Suprapubic skin (tissue), 4 donors: ENCODE measurements at places on chromosomes 3 and 15. TPM values are rescaled to one million over a fixed set of nuclear protein-coding genes. Genes with fewer than 3 reads are reported as not detected.
A peak's percentile ranks its signal among the peaks of the same experiment; 100 is the strongest.

DNA sequence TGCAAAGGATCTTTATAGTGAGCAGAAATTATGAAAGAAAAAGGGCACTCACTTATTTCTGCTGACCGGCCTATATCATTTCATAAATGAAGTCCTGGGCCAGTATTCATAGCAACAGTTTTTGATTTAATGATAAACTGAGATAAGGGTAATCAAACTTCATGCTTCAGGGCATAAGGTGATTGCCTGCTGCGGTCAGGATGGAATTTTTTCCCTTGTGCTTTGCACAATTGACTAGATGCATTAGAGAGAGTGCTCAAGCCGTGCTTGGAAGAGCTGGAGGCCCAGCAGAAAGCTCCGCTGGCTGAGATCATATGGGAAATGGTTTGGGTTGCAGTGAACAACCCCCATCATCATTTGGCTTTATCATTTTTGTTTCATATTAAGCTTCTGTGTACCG, 10.4 kb downstream of the SEMA6D start:
- no peak for DNase-seq
- no peak overlapping the region for H3K27ac ChIP-seq
- no peaks in the 10 kb centered on the region for H3K27me3 ChIP-seq
- H3K36me3 ChIP-seq, result no peaks in the 10 kb centered on the region

The ESYT3 gene
- 39.0 TPM for total RNA-seq

DNA sequence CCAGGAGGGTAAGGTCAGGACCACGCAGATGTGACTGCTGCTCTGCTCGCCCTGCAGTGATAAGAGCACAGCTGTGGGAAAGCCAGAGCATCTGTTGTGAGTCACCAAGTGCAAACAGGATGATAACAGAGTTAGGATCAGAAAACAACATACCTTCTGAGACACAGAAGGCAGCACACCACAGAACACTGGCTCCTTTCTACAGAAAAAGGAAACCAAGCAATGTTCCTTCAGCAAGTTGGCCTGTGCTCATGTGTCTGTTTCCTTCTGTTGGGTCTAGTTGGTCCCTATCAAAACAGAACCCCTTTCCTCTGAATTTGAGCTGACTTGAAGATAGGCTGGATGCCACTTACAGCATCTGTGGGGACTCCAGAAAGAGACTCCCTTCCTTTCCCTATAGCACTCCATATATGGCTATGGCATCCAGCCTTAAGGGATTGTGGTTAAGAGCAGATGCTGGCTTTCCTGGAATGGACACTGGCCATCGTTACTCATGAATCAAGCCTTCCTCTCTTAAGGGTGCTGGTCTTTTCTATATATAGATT, 440.7 kb upstream of the THBS1 start:
- H3K4me3 ChIP-seq, result no peak overlapping the region
- H3K27ac ChIP-seq, result no peak overlapping the region
- no peak for DNase-seq
- H3K4me1 ChIP-seq, result no peaks in the 10 kb centered on the region
- H3K27me3 ChIP-seq, result no peaks in the 10 kb centered on the region
- no peaks in the 10 kb centered on the region for H3K36me3 ChIP-seq

The SLC15A2 gene
- 0.89 TPM for total RNA-seq

DNA sequence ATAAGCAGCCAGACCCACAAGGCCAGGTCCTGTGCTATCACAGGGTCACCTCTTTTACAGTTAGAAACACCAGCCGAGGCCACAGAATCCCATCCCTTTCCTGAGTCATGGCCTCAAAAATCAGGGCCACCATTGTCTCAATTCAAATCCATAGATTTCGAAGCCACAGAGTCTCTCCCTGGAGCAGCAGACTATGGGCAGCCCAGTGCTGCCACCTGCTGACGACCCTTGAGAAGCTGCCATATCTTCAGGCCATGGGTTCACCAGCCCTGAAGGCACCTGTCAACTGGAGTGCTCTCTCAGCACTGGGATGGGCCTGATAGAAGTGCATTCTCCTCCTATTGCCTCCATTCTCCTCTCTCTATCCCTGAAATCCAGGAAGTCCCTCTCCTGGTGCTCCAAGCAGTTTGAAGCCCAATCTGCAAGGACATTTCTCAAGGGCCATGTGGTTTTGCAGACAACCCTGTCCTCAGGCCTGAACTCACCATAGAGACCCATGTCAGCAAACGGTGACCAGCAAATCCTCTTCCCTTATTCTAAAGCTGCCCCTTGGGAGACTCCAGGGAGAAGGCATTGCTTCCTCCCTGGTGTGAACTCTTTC, 39.6 kb downstream of the TGM4 start:
- no peak overlapping the region for H3K27ac ChIP-seq
- no peak for DNase-seq
- H3K4me3 ChIP-seq, result no peak overlapping the region
- H3K36me3 ChIP-seq, result peaks cover 26% of the 10 kb centered on the region
- peaks cover 7% of the 10 kb centered on the region for H3K27me3 ChIP-seq

DNA sequence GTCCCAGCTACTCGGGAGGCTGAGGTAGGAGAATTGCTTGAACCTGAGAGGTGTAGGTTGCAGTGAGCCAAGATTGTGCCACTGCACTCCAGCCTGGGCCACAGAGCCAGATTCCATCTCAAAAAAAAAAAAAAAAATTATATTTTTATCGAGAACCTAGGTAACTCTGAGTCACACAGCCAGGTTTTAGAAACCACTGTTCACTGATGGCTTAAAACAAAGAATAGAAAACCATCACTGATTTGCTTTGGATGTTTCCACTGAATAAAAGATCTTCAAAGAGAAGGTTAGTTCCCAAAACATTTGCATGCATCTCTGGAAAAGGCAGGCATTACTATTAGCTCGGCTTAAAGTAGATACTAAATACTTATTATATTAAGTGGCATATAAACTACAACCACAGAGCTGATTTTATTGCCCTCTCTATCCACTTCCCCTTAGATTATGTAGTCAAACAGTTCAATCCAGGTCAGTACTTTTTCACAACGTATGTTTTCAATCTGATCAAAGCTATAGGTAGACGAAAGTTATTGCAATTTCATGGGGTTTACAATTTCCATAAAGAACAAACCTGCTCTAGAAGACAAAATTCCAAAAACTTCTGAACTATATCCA, 1.4 kb downstream of the B4GALT4 start:
- peaks cover 17% of the 10 kb centered on the region for H3K36me3 ChIP-seq
- no peak for DNase-seq
- peak overlapping the region; percentile 8 for H3K27ac ChIP-seq

- no peaks in the 10 kb centered on the region for H3K27me3 ChIP-seq
- no peak overlapping the region for H3K4me3 ChIP-seq
- no peak for DNase-seq
- no peak overlapping the region for H3K27ac ChIP-seq
These were observed 130.6 kb downstream of the IMPG2 start for GRCh38 chr3:101189796-101190195.

The GHSR gene
- total RNA-seq, result not detected

DNA sequence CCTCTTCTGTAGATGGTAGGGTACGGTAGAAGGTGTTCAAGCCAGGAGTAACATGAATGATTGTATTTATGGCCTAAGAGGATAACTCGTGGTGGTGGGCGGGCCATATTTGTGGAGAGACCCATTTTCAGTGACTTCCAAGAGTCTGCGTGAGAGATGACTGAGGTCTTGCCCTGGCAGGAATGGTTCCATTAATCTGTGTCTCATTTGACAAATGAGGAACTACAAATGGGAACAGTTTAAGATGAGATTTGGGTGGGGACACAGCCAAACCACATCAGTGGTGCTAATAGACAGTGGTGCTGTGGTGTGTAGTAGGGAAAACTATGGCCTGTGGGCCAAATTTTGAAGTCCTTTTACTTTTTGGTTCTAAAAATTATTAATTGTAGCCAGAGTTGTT, 47.1 kb downstream of the FLNB start:
- H3K36me3 ChIP-seq, result no peaks in the 10 kb centered on the region
- H3K4me3 ChIP-seq, result no peak overlapping the region

- no peaks in the 10 kb centered on the region for H3K27me3 ChIP-seq
- no peak overlapping the region for H3K27ac ChIP-seq
- DNase-seq, result no peak
- H3K36me3 ChIP-seq, result no peaks in the 10 kb centered on the region
These were observed 68.2 kb downstream of the POLQ start for GRCh38 chr3:121477589-121477988.

GRCh38 chr15:62998262-62998890, 44.2 kb upstream of the TPM1 start:
- no peaks in the 10 kb centered on the region for H3K4me1 ChIP-seq
- DNase-seq, result no peak
- H3K27ac ChIP-seq, result no peak overlapping the region

GRCh38 chr3:18585004-18585968, 160.1 kb upstream of the SATB1 start:
- no peaks in the 10 kb centered on the region for H3K4me1 ChIP-seq
- no peak overlapping the region for H3K27ac ChIP-seq
- H3K4me3 ChIP-seq, result no peak overlapping the region
- DNase-seq, result no peak
- H3K36me3 ChIP-seq, result no peaks in the 10 kb centered on the region
- H3K27me3 ChIP-seq, result no peaks in the 10 kb centered on the region

DNA sequence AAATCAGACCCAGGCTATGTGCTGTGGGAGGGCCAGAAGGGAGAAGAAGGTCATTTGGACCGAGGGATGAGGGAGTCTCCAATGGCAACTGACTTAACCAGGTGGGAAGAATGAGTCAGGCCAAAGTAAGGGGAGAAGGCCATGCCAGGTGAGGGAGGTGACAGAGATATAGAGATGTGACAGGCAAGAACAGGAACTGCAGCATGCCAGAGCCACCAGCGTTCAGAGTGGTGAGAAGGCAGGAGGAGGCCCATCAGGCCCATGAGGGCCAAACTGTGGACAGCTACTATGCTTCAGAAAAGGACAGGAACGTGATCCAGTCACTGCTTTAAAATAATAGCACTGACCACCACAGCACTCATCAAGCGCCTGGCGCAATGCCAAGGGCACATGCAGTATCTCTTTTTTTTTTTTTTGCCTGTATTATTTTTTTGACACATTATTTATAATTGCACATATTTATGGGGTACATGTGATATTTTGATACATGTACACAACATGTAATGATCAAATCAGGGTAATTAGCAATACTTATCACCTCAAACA, 154.3 kb upstream of the IGF1R start:
- no peak overlapping the region for H3K4me3 ChIP-seq
- peaks cover 3% of the 10 kb centered on the region for H3K27me3 ChIP-seq
- no peaks in the 10 kb centered on the region for H3K4me1 ChIP-seq
- H3K36me3 ChIP-seq, result no peaks in the 10 kb centered on the region
- no peak overlapping the region for H3K27ac ChIP-seq

DNA sequence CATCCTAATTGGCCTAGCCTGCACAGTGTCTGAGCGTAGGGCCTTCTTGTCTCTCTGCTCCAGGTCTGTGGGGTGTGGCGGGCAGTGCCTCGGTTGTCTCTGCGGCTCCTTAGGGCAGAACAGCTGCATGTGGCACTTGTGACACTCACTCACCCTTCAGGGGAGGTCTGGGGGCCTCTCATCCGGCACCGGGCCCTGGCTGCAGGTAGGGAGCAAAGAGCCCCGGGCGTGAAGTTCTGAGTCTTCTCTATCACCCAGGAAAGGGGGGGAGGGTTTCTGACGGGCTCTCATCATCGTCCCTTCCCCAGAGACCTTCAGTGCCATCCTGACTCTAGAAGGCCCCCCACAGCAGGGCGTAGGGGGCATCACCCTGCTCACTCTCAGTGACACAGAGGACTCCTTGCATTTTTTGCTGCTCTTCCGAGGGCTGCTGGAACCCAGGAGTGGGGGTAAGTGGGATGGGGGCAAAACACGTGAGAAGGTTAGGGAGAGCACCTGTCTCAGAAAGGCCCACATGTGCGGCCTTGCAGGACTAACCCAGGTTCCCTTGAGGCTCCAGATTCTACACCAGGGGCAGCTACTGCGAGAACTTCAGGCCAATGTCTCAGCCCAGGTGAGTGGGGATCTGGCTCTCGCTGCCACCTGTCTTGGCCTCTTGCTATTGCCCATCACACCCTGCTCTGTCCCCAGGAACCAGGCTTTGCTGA, 2.6 kb downstream of the CHRD start:
- no peak for DNase-seq
- H3K36me3 ChIP-seq, result peaks cover 6% of the 10 kb centered on the region
- H3K4me3 ChIP-seq, result no peak overlapping the region
- peaks cover 44% of the 10 kb centered on the region for H3K27me3 ChIP-seq

The CCDC39 gene
- total RNA-seq, result not detected

GRCh38 chr3:59563072-59563605, 513.3 kb upstream of the CFAP20DC start:
- H3K4me3 ChIP-seq, result no peak overlapping the region
- DNase-seq, result no peak
- no peak overlapping the region for H3K27ac ChIP-seq
- no peaks in the 10 kb centered on the region for H3K36me3 ChIP-seq

The DAPK2 gene
- 30.8 TPM for total RNA-seq

DNA sequence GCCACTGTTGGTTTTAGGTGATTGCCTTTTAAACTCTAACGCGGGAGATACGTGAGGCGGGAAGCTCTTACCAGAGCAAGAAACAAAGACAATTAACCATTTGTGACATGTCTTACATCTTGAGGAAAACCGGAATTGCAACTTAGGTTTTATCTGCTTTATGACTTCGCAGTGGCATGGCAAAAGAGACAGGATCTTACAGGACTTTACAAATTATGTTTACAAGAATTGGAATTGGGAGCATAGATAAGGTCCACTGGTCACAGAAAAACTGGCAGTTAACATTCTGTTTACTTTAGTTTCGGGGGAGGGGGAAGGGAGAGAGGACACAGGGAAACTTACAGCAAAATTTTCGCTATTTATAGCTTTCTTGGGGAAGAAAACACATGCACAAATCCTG, 1119.6 kb downstream of the ZPLD1 start:
- no peak for DNase-seq
- H3K4me1 ChIP-seq, result no peaks in the 10 kb centered on the region
- H3K4me3 ChIP-seq, result no peak overlapping the region
- no peaks in the 10 kb centered on the region for H3K36me3 ChIP-seq
- H3K27me3 ChIP-seq, result no peaks in the 10 kb centered on the region

- no peak overlapping the region for H3K27ac ChIP-seq
- H3K4me1 ChIP-seq, result no peaks in the 10 kb centered on the region
- H3K4me3 ChIP-seq, result no peak overlapping the region
- H3K36me3 ChIP-seq, result no peaks in the 10 kb centered on the region
- no peak for DNase-seq
These were observed 31.6 kb upstream of the GATA2 start for GRCh38 chr3:128524374-128525299.

- H3K4me3 ChIP-seq, result no peak overlapping the region
- H3K4me1 ChIP-seq, result no peaks in the 10 kb centered on the region
- H3K36me3 ChIP-seq, result no peaks in the 10 kb centered on the region
- no peak overlapping the region for H3K27ac ChIP-seq
- DNase-seq, result no peak
These were observed 48.3 kb downstream of the GREM1 start for GRCh38 chr15:32766101-32766500.

DNA sequence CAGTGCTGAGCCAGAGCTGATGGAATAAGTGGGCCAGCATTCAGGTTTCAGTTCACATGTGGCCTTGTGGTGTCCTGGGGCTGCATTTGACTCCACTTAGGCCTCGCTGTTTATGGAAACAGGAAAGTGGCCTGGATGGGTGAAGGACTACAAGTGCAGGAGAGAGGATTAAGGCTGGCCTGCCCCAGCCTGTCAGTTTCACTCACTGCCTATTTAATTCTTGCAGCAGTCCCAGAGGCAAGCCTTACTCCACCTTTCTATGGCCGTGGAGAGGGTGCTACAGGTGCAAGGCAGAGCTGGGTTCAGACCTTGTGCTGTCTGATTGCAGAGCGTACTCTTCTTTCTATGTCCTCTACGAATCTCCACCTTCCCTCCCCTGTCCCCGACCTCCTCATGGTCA, 37.7 kb downstream of the ABHD17C start:
- H3K4me1 ChIP-seq, result peaks cover 2% of the 10 kb centered on the region
- no peaks in the 10 kb centered on the region for H3K36me3 ChIP-seq
- no peak overlapping the region for H3K27ac ChIP-seq
- H3K4me3 ChIP-seq, result no peak overlapping the region
- no peak for DNase-seq
